Jurkat, Clone E6-1 (cell line): ENCODE measurements at places on chromosomes 5 and 9.
A peak's percentile ranks its signal among the peaks of the same experiment; 100 is the strongest.

DNA sequence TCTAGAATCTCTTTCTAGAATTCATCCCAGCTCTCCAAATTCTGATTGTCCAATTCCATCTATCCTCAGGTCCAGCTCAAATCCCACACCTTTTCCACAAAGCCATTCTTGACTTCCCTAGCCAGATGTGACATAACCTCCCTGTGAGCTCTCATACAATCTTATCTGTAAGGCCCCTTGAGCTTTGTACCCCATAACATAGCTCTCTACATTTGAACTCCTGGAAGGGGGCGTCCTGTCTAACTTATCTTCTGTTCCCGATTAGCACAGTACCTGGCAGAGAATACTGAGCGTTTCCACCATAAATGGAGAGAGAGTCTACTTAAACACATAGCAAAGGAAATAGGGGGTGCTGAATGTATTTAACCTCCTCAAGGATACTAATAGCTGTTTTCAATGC lies 251.6 kb upstream of the RGMB start:
- no peak for DNase-seq

DNA sequence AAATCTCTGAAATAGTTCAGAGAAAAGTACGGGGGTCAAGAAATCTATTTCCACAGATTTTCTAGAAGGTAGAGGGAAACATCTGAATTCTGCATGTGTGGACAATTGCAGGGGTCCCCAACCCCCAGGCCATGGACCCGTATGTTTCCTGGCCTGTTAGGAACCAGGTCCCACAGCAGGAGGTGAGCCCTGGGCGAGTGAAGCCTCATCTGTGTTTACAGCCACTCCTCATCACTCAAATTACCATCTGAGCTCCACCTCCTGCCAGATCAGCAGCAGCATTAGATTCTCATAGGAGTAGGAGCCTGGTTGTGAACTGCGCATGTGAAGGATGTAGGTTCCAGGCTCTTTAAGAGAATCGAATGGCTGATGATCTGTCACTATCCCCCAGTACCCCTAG lies 200.5 kb upstream of the EDIL3 start:
- no peak for DNase-seq

DNA sequence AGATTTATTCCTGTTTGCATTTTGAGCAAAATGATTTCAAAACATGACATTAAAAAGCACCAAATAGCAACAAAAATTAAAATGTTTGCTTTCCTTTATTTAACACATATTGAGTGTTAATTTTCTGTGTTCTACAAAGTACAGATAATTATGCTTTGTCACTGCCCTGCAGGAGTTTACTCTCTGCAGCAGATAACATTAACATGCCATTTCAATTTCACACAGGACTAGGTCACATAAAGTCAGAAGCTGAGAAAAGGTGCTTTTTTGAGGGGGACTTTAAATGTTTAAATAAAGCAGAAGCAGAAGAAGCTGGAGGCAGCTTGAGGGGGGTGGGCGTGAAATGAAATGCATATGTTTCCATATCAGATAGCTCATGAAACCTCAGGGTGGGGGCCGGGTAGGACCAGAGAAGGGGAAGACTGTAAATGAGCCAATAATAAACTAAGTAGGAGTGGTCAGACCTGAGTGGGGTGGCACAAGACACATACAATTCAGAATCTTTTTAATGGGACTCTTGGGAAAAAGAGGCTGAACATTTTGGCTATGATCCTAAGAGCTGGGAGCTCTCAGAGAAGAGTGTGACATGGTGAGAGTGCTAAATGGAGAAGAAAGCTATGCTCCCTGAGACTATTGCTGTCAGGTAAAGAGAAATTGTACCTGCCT lies 387.5 kb downstream of the FAM170A start:
- no peak for DNase-seq

- no peak for DNase-seq
Measured at GRCh38 chr9:34642679-34643078, 3.8 kb upstream of the GALT start.

- DNase-seq: no peak
Measured at GRCh38 chr5:154493274-154493673, 15.2 kb upstream of the HAND1 start.

- peak; percentile 60 for DNase-seq
Measured at GRCh38 chr9:109889456-109889855, 109.5 kb downstream of the PALM2AKAP2 start.

GRCh38 chr5:181133083-181133482 lies 2.1 kb upstream of the OR2V1 start:
- no peak for DNase-seq

DNA sequence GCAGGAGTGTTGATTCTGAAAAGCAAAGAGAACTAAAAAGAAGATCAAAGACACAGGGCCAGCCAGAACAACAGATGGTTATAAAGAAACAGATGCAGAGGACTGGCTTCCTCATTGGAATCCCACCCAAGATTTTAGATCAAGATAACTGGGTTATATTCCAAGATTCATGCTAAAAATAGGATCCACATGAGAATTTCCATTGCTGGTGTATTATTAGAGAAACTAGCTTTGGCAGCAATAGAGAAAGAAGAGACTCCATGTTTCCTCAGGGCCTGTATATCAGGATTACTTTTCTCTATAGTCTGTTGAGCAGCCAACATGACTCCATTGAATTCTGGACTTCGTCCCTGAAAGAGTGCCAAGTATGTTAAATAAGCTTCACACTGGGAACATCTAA lies 367.3 kb downstream of the TUSC1 start:
- DNase-seq: no peak

DNA sequence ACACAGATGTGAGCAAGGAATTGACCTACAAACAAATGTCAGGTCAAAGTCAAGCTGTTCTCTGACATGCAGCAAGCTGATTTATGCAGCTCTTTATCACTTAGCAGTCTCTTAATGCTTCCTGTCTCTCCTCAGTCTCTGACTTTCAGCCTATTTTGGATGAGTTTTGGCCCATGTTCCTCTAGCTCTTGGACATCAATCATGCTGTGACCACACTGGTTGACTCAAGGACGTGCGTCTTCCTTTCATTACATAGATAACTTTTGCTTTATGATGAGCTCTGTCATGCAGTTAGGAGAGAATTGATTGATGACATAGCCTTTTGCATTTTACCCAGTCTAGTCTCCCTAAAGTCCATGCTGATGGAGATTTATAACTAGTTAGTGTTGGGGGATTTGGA lies 9.4 kb upstream of the REEP5 start:
- no peak for DNase-seq

DNA sequence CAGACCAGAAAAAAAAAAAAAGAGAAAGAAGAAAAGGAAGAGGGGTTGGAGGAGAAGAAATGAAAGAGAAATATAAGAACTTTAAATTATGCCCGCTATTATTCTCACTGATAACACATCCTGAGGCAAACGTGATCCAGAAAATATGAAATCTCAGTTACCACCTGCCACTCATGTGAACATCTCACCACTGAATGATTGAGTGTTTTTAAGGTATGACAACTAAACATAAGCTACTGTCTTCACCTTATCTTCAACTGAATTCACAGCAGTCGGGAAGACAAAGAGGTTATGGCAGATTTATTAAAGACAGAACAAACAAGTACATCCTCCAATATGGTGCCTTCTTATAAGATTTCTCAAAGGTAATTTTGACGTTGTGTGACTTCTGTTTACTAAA lies 327.9 kb downstream of the TMEM161B start:
- DNase-seq: no peak

- no peak for DNase-seq
Measured at GRCh38 chr5:73642344-73642743, 16.3 kb downstream of the ARHGEF28 start.
